A172 (cell line): ENCODE measurements at places on chromosomes 16 and 17.

- DNase-seq, result peak; percentile 57
These were observed 188.6 kb upstream of the PSMD7 start for GRCh38 chr16:74107795-74108610.

GRCh38 chr17:39210093-39210434 is 10.0 kb downstream of the RPL19 start:
- DNase-seq, result no peak

GRCh38 chr17:48348352-48348751 is 81.7 kb downstream of the SKAP1 start:
- DNase-seq, result no peak

- DNase-seq, result no peak
These were observed 43.1 kb downstream of the MAF start for GRCh38 chr16:79557421-79557820.

- no peak for DNase-seq
These were observed 22.5 kb upstream of the RASL10B start for GRCh38 chr17:35708951-35709350.

DNA sequence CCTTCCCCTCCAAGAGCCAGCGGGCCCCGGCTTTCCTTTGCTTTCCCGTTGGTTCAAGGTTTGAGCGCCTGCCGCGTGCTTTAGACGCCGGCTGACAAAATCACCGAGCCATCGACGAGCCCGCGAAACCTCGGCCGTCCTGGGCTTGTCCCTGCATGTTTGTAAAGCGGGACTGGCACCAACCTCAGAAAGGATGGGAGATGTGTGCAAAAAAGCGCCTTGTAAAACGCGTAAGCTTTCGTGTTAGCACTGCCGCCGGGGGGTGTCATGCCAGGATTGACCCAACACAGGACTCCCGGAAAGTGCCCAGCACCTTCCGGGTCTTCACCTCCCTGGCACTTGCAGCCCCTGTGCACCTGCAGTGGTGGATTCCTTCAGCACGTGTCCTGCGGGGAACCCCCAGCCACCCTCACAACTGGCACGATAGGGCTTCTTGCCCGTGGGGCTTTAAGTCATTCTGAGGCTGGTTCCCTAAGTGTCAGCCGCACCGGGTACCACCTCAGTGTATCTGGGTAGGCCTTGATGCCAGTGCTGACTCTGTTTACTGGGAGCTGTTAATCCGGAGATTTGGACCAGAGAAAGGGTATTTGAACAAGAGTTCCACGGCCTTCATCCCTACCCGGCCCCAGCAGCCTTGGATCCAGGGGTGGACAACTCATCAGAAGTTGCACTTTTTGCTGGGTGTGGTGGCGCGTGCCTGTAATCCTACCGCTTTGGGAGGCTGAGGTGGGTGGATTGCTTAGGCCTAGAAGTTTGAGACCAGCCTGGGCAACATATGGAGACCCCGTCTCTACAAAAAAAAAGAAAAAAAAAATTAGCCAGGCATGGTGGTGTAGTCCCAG is 817 bp downstream of the NDUFAF8 start:
- DNase-seq, result no peak

GRCh38 chr17:40623419-40624210 is 24.0 kb downstream of the SMARCE1 start:
- no peak for DNase-seq

- peak; percentile 42 for DNase-seq
These were observed 12.6 kb upstream of the TCF25 start for GRCh38 chr16:89860747-89861304.

DNA sequence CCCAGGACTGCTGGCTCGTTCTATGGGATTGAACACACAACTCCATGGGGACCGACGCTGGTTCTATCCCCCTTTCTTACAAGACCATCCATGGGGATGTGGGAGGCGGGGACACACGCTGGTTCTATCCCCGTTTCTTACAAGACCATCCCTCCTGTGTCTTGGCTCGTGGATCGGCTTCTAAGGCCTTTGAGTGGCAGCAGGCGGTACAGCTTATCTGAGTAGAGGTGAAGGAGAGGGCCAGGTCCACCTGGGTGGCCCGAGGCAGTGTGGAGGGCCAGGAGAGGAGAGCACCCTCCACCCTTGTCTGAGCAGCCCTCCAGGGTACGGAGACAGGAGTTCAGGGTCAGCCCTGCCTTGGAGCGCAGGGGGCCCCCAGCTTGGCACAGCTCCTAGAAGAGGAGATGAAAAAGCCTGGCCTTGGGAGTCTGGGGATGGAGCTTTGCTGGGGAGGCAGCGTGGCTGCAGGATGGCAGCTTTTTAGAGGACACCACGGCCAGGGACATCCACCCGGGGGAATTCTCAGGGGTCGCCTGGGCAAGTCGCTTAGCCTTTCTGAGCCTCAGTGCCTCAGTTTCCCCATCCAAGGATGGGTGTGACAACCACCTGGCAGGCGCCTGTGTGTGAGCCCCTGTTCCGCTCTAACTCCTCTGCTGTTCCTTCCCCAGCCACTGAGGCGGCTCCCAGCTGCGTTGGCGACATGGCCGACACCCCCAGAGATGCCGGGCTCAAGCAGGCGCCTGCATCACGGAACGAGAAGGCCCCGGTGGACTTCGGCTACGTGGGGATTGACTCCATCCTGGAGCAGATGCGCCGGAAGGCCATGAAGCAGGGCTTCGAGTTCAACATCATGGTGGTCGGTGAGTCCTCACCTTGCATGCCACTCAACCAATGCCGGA is 341.0 kb downstream of the SEC14L1 start:
- no peak for DNase-seq

GRCh38 chr16:29975134-29975538 is 1.5 kb downstream of the TAOK2 start:
- no peak for DNase-seq
